Activated CD4-positive, alpha-beta T cell treated with anti-CD3 and anti-CD28 coated beads for 36 hours (primary cell): ENCODE measurements at places on chromosomes 1 and 21. TPM values are rescaled to one million over a fixed set of nuclear protein-coding genes. Genes with fewer than 3 reads are reported as not detected.

DNA sequence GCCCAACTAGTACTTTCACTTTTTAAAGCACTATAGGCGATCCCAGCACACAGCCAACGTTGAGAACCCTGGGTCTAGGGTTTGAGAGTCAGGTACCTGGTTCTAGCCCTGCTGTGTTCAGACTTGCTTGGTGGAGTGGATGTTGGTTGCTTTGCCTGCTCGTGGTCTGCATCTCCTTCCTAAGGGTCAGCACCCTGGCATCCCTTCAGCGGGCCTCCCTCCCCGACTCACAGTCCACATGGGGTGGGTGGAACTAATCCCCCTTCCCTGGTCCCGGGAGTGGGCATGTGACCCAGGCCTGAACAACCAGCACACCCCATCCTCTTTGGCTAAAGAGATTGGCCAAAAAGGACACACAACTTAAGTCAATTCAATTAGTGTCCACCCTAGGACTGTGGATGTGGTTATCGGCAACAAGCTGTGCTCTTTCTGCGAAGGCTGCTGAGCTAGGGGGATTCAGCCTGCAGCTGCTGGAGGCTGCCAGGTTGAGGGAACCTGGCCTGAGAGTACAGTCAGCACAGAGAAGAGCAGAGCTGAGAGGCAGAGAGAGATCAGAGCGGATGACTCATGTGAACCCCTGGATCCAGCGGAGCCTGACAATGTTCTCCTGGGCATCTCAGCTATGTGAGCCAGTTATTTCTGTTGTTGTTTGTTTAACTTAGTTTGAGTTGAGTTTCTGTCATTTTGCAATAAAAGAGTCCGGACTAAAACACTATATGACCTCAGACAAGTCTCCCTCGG, 138.9 kb downstream of the ACTL8 start:
- no peak for DNase-seq

- no peak for DNase-seq
Measured at GRCh38 chr1:201329286-201329685, 46.0 kb downstream of the PKP1 start.

DNA sequence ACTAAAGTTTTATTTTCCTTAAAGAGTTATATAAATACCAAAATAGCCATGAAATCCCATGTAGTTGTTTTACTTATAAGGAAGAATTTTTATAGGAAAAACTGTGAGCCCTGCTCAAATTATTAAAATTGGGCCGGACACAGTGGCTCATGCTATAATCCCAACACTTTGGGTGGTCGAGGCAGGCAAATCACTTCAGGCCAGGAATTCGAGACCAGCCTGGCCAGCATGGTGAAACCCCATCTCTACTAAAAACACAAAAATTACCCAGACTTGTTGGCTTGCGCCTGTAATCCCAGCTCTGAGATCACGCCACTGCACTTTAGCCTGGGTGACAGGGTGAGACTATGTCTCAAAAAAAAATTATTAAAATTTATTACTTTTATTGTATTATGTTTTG, 149.3 kb downstream of the MRPL39 start:
- no peak for DNase-seq

DNA sequence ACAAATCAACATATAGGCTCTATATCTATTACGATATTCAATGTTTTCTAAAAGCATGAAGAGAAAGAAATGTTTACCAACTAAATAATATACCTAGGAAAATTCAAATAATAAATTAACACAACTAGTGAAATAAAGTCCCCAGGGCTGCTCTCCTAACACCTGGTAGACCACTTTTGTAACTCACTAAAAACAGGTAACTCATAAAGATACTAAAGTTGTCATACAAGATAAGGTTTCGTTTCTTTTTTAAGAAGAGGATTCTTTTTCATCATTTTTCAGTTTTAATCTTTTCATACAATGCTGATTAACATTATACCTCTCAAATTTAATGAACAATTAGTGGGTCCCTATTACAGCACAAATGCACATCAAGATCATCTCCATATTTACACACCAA, 99.0 kb downstream of the ZZZ3 start:
- no peak for DNase-seq

DNA sequence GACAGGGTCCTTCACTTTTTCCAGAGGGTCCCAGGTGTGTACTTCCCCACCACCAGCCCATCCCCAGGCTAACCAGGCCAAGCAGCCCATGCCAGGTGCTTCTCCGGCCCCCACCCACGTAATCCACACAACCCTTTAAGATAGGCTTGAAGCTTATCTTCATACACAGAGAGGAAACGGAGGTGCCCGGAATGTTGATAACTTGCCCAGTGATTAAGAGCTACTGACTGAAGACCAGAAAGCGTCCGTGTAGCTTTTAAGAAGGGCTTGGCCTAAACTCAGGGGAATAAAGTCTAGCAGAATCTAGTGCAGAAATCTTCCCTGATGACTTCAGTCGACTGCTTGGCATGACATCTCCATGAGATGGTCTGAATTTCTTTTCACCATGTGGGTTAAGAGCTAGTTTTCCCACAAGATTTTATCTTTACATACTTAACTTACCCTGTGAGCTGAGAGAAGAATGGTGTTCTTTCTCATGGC, 138.7 kb downstream of the GALNT2 start:
- no peak for DNase-seq

GRCh38 chr1:235069577-235070563, 58.8 kb downstream of the TOMM20 start:
- no peak for DNase-seq

GRCh38 chr1:152141971-152142584, 16.9 kb downstream of the RPTN start:
- DNase-seq: peak; percentile 55

- no peak for DNase-seq
Measured at GRCh38 chr1:216670118-216670883, 52.9 kb downstream of the ESRRG start.

- no peak for DNase-seq
Measured at GRCh38 chr1:151975311-151976014, 18.2 kb downstream of the S100A10 start.

- no peak for DNase-seq
Measured at GRCh38 chr21:39502631-39503030, 50.9 kb downstream of the SH3BGR start.

DNA sequence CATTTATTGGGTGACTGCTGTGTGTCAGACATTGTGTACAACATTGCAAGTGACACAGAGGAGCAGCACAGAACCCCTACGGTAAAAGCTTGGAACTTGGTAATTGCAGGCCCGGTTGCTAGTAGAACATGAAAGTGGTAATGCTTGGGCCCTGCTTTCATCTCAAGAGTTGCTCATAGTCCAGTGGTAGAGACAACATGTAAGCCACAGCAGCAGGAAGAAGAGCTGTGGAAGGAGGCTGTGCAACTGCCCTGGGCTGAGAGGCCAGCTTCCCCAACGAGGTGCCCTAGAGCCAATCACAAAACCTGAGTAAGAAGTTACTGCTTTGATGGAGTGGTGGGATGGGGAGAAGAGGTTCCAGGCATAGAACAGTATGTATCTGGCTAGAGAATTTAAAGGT, 18.4 kb downstream of the CNIH4 start:
- no peak for DNase-seq

- no peak for DNase-seq
Measured at GRCh38 chr1:224302947-224303346, 27.0 kb downstream of the NVL start.

GRCh38 chr1:40273547-40274166, 15.6 kb downstream of the ZMPSTE24 start:
- no peak for DNase-seq

DNA sequence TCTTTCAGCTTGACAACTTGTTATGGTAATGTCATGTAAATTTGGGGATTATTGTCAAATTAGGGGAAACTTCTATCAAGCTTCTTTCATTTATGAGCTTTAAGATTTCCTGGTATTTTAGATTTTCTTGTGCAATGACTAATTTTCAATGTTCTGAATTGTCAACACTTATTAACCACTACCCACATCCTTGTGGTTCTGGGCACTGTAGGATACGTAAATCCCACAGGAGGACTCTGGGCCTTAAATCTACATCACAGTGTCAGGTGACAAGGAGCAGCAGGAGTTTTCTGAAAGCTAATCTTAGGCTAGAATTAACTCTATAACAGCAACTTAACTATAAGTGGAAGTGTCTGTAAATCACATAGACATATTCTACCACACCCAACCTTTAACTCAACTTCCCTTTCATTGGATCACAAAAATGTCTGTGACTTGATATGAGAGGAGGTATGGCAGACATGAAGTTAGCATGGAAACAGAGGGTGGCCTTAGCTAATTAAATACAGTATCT, 397.7 kb downstream of the HLX start:
- DNase-seq: no peak

- no peak for DNase-seq
Measured at GRCh38 chr1:203428981-203429599, 46.5 kb upstream of the PRELP start.

DNA sequence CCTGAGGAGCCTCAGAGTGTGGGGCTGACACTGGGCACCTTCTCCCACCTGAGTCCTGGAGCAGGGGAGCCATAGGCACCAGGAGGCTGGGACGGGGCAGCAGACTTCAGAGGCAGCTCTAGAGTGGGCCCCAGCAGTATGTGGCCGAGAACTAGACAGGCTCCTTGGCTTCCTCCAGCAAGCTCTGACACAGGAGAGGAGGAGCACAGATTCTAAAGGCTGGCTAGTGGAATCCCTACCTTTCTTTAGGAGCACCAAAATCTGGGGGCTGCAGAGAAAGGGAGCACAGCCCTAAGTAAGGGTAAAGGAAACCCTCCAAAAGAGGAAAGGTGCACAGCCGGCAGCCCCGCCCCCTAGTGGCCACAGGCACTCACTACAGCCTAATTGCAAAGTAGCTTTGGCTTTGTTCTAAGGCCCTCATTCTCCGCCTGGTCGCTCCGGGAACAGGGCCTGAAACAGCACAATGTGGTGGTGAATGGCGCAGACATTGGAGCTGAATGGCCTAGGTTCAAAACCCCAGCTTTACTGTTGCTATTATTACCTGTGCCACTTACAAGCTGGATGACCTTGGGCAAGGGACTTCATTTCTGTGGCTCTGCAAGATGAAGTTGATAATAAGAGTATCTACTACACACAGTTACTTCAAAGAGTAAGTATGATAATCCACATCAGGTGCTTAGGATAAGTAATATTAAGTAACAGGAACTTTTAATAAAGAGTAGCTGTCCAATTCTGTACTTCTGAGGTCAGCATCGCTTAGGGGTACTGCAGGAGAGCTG, 8.8 kb upstream of the GUCA2A start:
- peak; percentile 81 for DNase-seq

DNA sequence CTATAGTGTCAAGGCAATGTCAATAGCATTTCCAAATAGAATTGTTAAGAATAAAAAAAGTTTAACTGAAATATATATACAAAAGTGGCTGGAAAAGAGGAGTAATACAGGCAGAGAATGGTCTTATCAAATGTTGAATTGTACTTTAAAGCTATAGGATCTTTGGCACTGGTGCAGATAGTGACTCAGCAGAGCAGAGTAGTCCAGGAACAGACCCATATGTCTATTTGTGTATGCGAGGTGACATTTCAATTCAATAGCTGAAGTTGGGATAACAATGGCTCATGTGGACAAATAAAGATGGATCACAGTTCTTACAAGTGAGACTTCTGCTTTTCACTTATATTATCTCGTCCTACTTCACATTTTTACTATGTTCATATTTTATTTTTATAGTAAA, 543.0 kb upstream of the B3GALT2 start:
- DNase-seq: no peak

DNA sequence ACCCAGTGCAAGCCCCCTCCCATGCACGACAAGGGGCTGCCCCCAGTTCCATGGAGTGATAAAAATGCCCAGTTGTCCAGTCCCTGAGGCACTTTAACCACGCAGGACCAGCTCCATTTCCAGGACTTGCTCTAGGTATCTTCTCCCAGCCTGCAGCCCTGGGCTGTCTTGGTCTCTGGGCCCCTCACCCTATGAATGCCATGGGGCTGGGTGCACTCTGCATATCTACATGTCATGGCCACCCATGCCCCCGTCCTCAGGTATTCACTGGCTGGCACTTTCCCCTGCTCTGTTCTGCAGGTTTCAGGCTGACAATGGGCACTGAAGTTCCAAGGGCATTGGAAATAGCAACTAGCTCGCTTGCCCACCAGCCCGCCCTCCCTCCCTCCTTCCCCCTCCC, 19.6 kb upstream of the C1orf174 start:
- DNase-seq: no peak

DNA sequence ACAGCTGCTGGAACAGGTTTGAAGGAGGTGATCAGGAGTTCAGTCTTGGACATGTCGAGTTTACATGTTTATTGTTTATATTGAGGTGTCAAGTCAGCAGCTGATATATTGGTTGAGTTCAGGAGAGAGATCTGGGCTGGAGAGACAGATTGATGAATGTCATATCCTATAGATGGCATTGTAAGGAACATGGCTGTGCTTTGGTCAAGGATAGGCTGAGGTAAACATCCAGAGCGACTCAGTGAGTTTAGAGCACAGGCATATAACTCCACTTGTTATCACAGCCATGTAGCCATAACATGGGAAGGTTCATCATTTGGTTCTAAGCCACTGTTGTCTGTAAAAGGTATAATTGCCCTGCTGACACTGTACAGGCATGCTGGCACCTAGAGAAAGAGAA, 5.5 kb upstream of the MYOCOS start:
- no peak for DNase-seq

DNA sequence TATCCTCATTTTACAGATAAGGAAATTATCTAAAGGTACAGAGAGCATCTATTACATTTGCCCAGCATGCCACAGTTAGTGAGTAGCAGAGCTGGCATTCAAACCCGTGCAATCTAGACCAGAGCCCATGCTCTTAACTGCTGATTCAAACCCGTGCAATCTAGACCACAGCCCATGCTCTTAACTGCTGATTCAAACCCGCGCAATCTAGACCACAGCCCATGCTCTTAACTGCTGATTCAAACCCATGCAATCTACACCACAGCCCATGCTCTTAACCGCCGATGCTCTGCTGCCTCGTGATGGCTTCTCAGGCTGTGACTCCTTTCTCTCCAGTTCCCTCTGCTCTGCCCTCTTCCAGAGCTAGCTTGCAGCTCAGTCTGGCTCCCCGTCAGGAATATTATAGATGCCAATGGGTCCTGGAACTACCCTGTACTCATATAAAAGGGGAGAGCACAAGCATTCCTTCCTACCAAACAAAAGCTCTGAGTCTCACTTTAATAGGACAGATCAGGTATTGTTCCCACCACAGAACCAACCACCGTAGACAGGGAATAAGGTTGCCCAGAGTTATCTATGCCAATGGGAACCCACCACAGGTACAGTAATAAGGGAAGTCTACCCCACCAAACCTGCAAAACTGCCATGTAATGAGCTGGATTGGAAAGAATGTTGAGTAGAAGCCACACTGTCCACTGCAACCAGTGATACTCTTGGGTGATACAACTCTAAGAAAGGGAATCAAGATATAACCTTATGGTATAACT, 78.4 kb downstream of the SMYD3 start:
- peak; percentile 69 for DNase-seq

AMY1A gene
- not detected for total RNA-seq

BEST4 gene
- total RNA-seq: 0.69 TPM

SRRM1 gene
- total RNA-seq: 288 TPM

RGS13 gene
- total RNA-seq: not detected

FCRL1 gene
- not detected for total RNA-seq

LHX4 gene
- not detected for total RNA-seq

PYGO2 gene
- total RNA-seq: 25.6 TPM
